ENCODE measurements at places on chromosomes 7 and 10.
A peak's percentile ranks its signal among the peaks of the same experiment; 100 is the strongest.

DNA sequence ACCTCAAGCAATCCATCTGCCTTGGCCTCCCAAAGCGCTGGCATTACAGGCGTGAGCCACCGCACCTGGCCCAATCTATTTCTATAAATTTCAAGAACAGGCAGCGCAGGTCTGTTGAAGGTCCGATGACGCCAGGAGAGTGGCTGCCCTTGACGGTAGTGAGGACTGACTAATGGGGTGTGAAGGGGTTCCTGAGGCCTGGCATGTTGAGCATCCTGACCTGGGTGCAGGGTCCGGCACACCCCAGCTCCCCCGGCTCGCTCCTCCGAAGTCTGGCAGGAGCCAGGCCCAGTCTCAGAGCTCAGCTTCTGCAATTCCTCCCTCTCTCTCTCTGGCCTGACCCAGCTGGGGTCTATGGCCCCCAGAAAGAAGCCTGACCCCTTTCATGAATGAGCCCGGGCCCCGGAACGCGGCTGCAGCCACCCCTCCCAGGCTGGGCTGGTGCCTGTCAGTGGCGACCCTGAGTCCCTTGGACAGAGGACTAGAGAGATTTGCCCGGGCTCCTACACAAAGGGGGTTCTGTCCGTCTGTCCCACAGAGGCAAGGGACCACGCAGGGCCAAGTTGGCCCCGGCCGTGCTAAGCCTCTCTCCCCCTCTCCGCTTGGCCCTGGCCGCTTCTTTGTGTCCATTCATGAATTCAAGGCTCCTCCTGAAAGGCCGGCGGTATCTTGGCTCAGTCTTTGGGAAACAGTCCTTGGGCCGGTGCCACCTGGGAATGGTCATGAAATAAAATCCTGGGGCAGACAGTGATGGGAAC is 18.8 kb downstream of the MMD2 start:
- DNase-seq, result no peak

GRCh38 chr7:132078891-132079735 is 497.2 kb downstream of the PLXNA4 start:
- DNase-seq, result no peak

DNA sequence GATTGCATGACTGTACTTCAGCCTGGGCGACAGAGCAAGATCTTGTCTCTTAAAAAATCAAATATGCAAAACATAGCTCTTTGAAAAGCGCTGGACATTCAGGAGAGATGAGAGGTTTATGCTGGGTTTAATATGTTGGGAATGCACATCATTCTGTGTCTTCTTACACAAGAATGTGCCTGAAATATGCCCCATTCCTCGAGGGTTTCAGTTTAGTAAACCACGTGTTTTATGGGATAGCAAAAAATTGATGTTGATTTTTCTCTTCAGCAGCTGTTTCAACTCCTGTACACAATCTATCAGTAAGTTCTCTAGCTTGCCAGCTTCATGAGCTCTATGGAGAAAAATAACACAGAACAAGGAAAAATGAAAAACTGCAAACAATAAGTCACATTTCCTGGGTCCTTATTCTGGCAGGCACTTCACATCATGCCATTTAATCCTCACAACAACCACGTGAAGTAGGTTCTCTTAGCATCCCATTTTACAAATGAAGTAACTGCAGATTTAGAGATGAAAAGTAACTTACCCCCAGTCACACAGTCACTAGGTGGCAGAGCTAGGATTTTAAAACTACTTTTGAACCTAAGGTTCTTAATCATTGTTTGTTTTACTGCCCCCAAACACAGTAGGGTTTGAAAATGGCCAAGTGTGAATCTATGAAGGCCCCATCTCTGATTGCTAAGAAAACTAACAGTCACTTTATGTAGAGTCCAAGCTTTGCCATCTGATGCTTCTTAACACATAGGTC is 423.6 kb downstream of the PHTF2 start:
- no peak for DNase-seq

DNA sequence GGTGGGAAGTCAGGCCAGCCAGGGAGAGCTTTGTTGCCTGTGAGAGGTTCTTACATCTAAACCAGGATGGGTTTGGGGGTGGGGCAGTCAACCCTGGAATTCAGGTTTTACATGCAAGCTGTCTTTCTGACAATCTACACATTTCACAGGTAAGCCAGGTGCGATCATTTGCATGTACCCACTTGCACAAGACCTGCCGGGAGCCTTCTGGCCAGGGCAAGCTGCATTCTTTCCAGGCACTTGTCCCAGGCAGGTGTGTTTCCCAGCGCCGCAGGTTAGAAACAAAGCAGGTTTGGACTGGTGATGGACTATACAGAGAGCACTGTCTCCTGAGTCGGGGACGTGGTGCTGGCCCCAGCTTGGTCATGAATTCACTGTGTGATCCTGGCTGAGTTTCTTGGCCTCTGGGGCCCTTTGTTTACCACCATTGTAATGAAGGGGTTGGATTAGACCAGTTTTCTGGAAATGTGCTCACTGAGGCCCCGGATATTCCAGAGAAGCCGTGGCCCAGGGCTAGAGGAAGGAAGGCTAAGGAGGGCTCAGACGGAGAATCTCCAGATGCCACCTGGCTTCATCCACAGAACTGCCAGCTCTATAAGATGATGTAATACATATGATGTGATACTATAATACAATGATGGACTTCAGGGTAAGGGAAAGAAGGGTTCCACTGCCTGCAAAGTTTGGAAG is 205.2 kb upstream of the SVIL start:
- no peak for DNase-seq

DNA sequence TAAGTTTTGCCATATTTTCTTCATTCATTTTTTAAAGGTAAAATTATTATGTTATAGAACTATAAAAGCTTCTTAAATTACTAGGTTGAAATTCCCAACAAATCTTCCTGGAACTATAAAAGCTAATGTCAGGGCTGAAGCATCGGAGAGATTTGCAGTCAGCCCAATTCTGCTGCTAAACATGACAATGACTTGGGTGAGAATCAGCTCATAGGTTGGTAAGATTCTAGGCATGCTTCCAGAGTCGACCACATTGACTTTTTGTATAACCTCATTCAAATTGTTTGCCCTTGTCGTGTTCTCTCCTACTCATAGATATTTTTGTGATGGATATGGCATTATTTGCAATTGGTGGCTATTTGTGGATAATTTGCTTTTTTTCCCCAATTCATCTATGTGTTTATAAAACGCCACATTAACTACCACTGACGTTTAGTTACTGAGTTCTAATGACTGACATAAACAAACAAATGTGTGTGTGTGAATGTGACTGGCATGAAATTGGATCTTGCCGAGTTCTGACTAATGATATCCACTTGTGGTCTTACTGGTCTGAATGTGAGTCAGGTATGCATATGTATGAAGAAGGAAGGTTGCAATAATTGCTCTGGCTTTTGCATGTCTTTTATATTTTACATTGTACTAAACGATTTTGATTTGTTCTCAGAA is 579.8 kb downstream of the PARD3 start:
- DNase-seq, result no peak

- no peak for DNase-seq
These were observed 78.2 kb upstream of the ZNF92 start for GRCh38 chr7:65295409-65295808.

- DNase-seq, result no peak
These were observed 217.7 kb upstream of the BMPER start for GRCh38 chr7:33687625-33688024.

DNA sequence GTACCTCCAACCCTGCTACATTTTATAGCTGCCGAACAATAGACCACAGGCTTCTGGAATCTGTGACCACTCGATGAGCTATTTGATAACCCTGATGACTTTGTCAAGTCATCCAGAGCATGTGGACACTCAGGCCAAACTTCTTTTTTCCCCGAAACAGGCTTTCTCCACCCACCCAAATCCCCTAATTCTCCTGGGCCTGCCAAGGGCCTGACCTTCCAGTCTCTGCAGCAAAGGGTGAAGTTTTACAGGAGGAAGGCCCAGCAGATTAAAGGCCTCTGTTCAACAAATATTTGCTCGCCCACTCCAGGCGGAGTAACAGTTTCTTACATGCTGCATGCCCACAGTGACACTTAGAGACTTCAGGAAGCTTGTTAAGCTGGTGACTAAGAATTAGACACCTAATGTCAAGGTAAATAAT is 2.0 kb downstream of the JCAD start:
- DNase-seq, result no peak

DNA sequence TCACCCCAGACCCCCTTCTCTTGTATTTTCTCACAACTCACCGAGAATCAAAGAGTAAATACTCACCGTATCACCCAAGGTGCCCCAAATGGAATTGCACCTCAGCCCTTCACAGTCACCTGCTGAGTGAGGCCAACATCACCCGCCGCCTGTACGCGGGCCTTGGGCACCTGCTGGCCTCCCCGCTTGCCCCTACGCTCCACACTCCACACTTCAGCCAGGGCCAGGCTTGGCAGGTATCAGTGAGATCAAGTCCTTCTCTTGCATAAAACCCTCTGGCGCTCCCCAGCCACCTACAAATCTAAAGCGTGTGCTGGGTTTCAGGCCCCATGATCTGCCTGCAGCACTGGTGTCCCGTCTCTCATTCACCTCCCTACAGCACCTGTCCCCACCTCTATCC is 300.6 kb downstream of the GFRA1 start:
- no peak for DNase-seq

GRCh38 chr7:98840722-98841121 is 29.1 kb downstream of the TMEM130 start:
- no peak for DNase-seq

DNA sequence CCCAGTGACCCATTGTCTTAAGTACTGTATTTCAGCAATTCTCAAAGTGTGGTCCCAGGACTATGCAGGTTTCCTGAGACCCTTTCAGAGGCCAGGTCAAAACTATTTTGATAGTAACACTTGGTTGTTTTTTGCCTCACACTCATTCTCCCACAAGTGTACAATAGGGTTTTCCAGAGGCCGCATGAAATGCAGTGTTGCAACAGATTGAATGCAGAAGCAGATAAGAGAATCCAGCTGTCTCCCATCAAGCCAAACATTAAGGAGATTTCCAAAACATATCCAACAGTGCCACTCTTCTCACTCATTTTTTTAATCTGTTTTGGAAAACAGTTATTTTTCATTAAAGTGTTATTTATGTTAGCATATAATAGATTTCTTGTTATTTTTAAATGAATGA is 20.0 kb downstream of the VKORC1L1 start:
- DNase-seq, result no peak

DNA sequence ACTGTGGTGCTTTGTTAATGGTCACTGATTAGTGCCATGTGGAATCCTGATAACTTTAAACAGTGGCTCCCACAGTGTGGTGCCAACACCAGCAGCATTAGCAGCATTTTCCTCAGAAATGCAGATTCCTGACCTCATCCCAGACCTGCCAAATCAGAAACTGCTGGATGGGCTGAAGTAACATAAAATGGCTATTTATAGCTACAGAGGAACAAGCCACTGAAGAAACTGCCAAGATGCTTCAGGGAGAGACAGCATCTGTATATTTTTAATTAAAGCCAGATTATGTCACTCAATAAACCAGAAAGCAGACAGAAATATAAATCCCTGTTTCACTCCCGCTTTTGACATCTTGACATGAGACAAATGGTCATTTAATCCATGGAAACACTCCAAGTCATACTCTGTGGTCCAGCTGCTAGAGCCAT is 178.5 kb downstream of the AMPH start:
- no peak for DNase-seq

DNA sequence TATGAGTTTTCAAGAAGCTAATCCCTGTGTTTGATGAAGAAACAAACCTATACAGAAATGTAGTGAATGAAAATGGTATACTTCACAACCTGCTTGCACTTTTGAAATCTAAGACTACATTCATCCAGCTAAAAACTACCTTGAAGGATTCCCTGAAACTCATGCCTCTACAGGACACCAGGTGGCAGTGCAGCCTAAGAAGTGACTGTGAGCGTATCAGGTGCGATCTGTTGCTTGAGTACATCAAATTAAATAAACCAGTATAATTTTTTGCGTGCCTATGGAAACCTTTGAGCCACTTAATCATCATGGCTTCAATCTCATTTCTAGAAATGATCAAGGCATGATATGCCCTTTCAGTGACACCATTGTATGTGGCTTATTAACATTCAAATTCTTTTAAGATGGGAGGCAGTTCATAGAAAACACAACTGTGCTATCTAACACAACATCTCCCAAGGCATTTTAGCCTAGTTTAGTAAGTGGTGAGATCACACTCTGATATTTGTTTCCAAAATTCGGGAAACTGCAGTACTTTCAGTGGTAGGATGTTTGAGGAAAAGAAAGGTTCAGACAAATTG is 57.4 kb downstream of the PPP1R17 start:
- DNase-seq, result no peak

- no peak for DNase-seq
These were observed 203.0 kb downstream of the HIBADH start for GRCh38 chr7:27459731-27460053.

GRCh38 chr10:84217746-84218145 is 7.6 kb downstream of the LRIT2 start:
- DNase-seq, result no peak

- DNase-seq, result no peak
These were observed 278.8 kb downstream of the CACNA2D1 start for GRCh38 chr7:82164813-82165212.

GRCh38 chr10:131979821-131980270 is 1.9 kb downstream of the BNIP3 start:
- DNase-seq, result no peak

- no peak for DNase-seq
These were observed 147.5 kb upstream of the FRMD4A start for GRCh38 chr10:14478201-14478600.

GRCh38 chr7:25951414-25952260 is 200.4 kb upstream of the NFE2L3 start:
- no peak for DNase-seq

DNA sequence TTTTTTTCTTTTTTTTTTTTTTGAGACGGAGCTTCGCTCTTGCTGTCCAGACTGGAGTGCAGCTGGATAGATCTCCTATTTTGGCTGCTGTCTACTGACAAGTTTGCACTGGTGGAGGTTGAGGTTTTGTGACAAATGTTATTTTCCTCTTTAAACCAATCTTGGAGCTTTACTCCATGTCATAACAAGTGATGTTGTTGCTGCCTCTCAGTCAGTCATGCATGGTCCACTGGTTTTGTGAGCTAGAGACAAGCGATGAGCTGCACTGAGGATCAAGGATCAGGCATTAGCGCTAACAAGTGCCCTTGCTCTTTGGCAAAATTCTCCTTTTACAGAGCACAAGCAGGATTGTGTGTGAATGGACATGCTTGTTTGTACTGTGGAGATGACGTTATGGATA is 805 bp upstream of the WDFY4 start:
- no peak for DNase-seq

- DNase-seq, result no peak
These were observed 22.2 kb downstream of the AKR1B15 start for GRCh38 chr7:134571101-134571500.

GRCh38 chr7:36312064-36312914 is 77.4 kb upstream of the ANLN start:
- DNase-seq, result peak; percentile 65

- DNase-seq, result no peak
These were observed 20.2 kb upstream of the OPTN start for GRCh38 chr10:13079776-13080050.

- no peak for DNase-seq
These were observed 808.1 kb downstream of the GRID1 start for GRCh38 chr10:85558533-85558932.

DNA sequence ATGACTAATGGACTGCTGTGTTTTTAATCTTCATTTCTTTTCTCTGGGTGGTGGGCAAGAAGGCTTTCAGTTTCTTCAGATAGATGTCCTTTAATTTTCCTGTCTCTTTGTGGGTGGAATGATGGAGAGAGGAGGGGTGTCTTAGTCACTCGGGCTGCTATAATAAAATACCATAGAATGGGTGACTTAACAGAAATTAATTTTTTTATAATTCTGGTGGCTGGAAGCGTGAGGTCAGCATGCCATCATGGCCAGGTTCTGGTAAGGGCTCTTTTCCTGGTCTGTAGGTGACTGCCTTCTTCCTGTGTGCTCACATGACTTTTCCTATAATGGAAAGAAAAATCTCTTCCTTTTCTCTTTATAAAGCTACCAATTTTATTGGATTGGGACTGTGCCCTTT is 6.3 kb downstream of the RSBN1L start:
- no peak for DNase-seq
